Stimulated activated CD8-positive, alpha-beta memory T cell treated with anti-CD3 and anti-CD28 coated beads, Interleukin-15, amount 100 ng/mL, for 24 hours (primary cell): ENCODE measurements at places on chromosomes 4 and X.

GRCh38 chrX:143998261-143998660 lies 114.4 kb downstream of the UBE2NL start:
- no peak for DNase-seq

GRCh38 chr4:25702848-25703247 lies 47.2 kb downstream of the SLC34A2 start:
- no peak for DNase-seq

DNA sequence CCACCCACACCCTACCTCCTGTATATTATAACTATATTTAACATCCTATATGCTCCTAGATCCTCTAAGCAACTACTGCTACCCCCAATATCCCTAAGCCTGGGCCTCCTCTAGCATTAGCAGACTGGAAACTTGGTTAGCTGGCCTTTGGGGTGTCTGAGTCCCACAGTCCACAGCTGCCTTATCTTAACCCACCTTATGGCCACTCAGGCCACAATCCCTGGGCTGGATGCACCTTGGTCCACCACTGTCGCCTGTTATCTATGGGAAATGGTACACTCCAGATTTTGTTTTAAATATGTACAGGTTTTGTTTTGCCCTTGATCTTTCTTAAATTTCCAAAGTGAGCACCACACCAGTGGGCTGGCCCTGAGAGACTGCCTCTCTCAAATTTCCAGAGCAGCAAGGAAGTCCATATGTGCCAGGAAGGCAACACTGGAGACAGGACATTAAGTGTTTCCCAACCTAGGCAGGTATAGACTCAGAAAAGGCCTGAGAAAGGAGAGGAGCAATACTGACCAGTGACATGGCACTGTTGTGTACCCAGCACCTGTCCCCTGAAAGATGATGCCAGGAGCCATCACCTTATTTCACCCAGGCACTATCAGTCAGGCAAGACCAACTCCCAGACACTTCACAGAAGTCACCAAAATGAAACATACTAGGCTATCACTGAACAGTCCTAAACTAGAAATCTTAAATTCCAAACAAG lies 921 bp downstream of the PFKFB1 start:
- no peak for DNase-seq

DNA sequence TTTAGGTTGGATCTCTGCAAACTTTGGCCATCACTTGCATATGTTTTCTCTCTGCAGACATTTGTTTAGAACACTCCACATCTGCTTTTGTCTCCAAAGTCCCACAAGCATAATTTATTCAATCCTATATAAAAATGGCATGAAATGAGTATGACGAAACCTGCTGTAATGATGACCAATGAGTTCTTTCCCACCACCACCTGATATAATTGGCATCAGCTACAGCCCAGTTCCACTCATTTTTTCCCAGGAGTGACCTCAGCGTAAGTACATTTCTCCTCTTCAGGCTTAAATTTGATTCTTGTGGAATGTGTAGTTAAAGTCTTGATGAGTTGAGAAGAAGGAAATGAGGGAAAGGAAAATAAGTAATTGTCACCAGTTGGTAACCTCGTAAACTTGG lies 205.1 kb downstream of the AWAT2 start:
- no peak for DNase-seq

- no peak for DNase-seq
Measured at GRCh38 chrX:40471965-40472648, 108.7 kb upstream of the ATP6AP2 start.

DNA sequence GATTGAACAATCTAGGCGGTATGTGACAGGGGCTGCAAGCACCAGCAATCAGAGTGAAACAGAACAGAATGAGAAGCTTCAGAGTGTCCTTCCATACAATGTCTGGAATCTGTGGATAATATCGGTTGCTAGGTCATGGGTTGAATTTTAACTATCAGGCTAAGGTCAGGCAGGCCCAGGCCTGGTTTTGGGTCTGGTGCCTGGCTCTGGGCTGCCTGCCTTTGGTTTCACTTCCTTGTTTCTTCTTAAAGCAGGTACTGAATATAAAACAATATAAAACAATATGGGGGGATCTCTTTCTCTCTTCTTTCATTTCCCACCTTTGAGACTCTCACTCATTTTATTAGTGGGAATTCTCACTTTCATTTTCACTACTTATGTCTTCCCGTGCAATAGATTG lies 962.0 kb downstream of the CCSER1 start:
- no peak for DNase-seq

GRCh38 chr4:1244081-1244977 lies 4.6 kb downstream of the CTBP1 start:
- DNase-seq = no peak

- no peak for DNase-seq
Measured at GRCh38 chr4:8862800-8863685, 8.6 kb downstream of the HMX1 start.

- DNase-seq = no peak
Measured at GRCh38 chrX:146907391-146908240, 93.1 kb upstream of the CXorf51A start.
